HS-27A (cell line): ENCODE measurements at places on chromosomes 1 and 21.

GRCh38 chr1:248759644-248760043 is 4.1 kb upstream of the LYPD8 start:
- no peak for DNase-seq

- DNase-seq = no peak
Measured at GRCh38 chr1:71828431-71829012, 453.8 kb downstream of the NEGR1 start.

GRCh38 chr1:205441318-205441633 is 14.6 kb downstream of the BLACAT1 start:
- no peak for DNase-seq

GRCh38 chr1:15222653-15223303 is 24.2 kb upstream of the FHAD1 start:
- DNase-seq = no peak

DNA sequence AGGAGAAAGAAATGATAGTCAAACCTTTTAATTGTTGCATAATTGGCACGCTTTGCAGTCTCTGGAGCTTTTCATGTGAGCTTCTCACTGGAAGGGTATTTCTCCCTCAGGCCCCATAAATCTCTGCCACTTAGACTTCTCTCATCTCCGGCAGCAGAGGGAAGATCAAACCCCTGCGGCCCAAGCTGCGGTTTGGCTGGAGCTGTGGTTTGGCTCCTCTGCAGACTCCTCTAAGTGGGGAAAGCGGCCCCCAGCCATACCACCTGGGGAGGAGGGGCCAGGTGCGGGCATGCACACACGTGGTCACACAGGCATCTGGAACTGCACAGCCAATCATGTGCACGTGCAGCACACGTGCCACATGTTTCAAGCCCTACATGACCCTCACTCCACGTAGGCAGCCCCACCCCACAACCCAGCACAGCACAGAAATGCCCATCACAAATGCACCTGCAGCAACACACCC is 58.3 kb downstream of the UBE2T start:
- DNase-seq = peak; percentile 24

DNA sequence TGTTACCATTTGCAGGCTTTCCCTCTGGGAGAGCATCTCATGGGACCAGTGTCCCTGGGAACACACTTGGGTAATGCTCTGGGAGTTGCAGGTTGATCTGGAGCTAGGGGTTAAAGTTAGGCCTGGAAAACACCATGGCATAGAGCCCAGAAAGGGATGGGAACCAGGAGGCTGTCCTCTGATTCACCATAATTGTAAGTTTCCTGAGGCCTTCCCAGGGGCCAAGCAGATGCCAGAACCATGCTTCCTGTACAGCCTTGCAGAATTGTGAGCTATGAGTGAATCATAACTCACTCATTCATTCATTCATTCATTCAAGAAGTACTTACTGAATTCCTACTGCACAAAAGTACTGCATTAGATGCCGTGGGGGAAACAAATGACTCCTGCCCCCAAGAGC is 50.0 kb downstream of the LACTBL1 start:
- DNase-seq = no peak

DNA sequence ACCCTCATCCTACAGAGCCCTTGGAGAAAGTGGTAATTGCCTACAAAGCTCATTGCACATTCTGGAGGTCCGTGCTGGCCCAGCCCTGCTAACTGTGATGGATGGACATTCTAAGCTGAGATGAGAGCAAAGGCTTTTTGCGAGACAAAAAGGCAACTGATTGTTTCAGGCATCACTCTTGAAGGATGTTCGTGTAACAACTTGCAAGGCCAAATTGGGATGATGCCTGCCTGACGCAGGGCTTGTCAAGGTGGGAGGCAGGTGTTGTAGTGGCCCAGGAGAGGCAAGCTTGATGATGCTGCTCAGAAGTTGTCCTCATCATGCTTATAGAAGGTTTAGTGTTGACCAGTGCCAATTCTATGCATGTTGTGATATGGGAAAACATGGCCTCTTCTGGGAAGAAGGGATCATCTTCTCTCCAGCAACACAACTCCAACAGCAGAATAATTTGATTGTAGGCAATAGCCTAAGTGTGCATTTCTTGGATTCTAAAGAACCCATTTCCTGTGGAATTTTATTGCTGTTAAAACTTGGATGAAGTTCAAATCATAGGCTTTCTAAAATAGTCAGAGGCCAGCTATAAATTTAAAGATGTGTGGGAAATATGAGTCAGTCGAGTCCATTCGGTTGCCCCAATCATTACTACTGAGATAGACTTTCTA is 102.5 kb upstream of the COA6 start:
- no peak for DNase-seq
